ENCODE measurements at places on chromosomes 6 and 20.

DNA sequence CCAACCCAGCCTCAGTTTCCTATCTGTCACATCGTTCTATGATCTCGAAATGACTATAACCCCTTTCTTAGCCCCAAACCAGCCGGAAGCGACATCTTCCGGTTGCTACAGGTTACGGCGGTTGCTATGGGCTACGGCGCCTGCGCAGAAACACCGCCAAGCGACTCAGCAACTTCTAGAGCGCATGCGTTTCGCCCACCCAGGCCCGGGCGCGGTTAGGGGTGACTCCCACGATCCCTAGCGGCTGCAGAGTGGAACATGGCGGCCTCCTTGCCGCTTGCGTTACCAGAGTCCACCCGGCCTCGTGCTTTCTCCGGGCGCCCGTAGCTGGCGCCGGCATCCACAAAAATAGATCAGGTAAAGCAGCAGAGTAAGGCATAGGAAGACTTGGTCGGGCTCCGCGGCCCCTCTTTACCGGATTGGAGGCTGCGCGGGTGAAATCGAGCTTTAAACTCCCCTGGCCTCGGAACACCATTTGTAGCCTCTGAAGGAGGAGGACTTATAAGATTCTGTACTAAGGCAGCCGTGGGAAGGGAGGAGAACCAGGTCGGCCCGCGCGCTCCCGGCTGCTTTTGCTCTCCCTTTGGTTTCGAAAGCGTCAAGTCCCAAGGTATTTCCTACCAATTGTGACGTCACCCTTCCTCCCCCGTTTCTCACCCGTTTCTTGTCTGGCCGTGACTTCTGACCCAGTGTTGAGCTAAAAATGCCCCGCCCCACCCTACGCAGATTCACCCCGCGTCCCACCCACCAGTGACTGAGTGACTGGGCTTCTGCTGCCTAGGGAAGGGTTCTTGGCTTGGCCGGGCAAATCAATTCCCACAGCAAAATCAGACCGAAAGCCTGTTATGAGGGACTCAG lies 3.5 kb downstream of the SDCBP2 start:
- DNase-seq, result peak; percentile 91

DNA sequence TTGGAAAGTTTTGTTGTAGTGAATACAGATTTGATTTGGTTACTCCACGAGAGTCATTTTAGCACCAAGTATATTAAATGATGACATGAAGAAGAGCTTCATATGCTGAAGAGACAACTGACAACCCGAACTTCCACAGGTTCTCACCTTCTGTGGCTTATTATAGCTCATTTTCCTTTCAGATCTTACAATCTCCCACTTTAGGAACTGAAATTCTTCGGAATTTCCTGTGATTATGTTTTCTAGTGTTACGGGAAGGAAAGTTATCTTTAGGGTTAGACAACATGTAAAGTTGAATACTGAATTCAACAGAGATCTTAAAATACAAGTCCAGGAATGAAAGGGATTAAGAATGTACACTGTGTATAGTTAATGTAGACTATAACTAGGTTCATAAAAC lies 49.6 kb upstream of the TXNDC5 start:
- DNase-seq, result no peak

GRCh38 chr6:21448485-21449109 lies 145.0 kb upstream of the SOX4 start:
- DNase-seq, result no peak

- DNase-seq, result no peak
These were observed 225.1 kb downstream of the TBX18 start for GRCh38 chr6:84539122-84539856.

DNA sequence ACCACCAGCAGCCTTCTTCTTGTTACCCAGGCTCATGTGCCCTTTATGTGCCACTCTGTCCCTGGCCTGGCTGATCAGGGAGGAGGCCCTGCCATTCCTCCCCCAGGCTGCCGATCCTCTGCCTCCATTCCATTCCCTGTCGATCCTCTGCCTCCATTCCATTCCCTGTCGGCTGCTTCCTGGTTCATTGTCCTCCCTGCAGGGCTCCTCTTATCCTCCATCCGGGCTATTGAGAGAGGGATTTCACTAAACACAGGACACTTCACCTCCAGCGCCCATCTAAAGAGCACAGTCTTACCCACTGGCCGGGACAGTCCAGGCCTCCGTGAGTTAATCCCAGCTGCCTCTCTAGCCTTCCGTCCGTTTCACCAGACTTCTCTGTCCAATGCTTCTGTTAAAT lies 7.7 kb upstream of the TTLL2 start:
- DNase-seq, result no peak

DNA sequence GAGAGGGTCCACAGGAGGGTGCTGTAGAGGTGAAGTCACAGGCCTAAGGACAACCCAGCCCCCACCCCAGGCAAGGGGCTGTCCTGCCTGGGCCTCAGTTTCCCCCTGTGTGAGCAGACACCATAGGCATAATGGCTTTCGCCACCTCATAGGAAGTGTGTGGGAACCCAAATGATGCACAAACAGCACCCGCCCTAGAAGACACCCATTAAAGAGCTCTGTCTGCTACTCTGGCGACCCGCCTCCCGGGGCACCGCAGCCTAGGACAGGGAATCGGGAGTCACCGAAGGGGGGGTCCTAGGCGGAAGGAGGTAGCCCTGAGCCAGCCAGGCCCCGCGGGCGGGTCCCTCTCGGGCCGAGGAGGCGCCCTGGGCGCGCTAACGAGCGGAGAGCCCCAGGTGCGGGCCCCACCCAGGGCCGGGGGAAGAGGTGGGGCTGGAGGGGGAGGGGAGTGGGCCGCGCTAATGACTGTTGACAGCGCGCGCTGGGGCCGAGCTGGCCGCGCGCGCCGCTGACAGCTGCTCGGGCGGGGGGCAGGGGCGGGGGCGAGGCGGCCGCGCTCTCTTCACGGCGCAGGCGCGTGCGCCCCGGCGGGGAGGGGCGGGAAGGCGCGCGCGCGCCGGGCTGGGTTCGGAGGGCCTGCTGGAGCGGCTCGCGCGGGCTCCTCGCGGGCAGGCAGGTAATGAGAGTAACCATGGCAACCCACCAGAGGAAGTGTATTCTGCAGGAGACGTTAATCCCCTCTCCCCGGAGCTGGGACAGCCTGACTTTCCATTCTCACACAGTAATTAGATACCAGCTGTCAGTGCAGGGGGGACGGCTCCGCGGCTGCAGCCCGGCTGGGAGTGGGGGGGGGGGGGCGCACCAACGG lies 48.9 kb downstream of the NOL4L start:
- DNase-seq, result peak; percentile 43

GRCh38 chr20:11041396-11041795 lies 367.6 kb upstream of the JAG1 start:
- no peak for DNase-seq

DNA sequence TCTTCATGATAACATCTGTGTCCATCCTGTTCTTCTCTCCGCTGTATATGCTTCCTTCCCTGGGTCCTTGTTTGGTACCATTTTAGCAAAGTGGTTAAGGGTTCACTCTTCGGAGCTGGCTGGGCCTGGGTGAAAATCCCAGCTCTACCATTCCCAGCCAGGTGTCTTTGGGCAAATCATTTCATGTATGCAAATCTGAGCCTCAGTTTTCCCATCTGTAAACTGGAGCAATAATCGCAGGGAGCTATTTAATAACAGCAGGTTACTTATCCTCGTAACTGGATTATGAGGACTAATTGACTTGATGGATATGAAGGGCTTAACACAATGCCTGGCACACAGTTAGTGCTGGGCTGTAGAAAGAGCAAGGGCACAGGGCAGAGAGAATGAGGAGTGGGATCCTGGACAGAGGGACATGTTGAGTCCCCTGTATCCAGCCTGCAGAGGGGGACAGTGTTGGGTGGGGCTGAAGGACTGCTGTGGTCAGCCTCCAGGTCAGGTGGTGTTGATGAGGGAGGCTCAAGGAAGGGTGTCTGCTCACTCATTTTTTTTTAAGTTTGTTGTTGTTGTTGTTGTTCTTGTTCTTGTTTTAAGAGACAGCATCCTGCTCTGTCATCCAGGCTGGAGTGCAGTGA lies 44.3 kb upstream of the FAM83D start:
- no peak for DNase-seq
